Epithelial cell of proximal tubule (primary cell): ENCODE measurements at places on chromosomes 6 and 20.

DNA sequence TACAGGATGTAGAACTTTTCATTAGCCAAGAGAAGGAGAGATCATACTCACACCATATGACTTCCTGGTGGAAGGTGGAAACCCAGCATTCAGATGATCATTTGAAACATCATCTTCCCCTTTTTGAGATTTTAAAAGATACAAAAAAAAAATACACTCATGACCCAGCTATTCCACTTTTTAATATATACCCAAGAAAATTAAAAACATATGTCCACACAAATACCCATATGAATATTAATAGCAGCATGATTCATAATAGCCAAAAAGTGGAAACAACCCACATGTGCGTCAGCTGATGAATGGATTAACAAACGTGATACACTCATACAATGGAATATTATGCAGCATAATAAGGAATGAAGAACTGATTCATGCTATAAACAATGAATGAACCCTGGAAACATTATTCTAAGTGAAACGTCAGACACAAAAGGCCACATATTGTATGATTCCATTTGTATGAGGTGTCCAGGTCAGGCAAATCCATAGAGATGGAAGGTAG lies 130.0 kb upstream of the SGK1 start:
- DNase-seq, result no peak

- no peak for DNase-seq
Measured at GRCh38 chr6:3309391-3310050, 50.8 kb downstream of the PSMG4 start.

GRCh38 chr20:63431944-63432343 lies 40.5 kb downstream of the KCNQ2 start:
- no peak for DNase-seq

DNA sequence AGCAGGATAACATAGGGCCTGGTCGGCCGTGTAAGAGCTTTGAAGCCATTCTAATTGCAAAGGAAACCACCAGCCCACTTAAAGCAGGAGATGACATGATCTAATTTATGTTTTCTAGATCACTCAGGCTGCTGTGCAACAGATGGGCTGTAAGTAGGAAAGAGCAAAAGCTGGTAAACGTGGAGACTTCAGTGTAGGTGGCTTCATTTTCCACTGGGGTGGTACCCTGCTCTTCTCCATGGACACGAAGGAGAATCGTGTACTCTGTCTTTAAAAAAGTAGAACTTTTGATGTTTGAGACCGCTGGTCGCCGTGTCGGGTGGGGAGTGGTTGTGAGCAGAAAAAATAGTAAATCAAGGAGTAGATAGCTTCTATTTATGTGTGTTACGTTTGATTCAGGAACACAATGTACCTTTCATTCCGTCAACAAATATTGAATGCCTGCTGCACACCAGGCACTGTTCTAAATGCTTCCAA lies 6.4 kb downstream of the CASS4 start:
- no peak for DNase-seq

GRCh38 chr20:41136680-41137613 lies at the start of gene PLCG1:
TSS of gene PLCG1 (plus strand) at chr20:41137543. CDS start at chr20:41137642, 99 bp downstream.
- DNase-seq, result no peak

DNA sequence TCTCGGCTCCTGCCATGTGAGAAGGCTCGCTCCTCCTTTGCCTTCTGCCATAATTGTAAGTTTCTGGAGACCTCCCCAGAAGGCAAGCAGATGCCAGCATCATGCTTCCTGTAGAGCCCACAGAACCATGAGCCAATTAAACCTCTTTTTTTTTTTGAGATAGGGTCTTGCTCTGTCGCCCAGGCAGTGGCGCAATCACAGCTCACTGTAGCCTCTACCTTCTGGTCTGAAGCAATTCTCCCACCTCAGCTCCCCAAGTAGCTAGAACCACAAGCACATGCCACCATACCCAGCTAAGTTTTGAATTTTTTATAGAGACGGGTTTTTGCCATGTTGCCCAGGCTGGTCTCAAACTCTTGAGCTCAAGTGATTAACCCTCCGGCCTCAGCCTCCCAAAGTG lies 28.6 kb downstream of the RING1 start:
- DNase-seq, result no peak

GRCh38 chr6:15264902-15265761 lies 19.3 kb downstream of the JARID2 start:
- no peak for DNase-seq

GRCh38 chr20:57657535-57658446 lies 37.6 kb upstream of the ZBP1 start:
- DNase-seq, result no peak

- DNase-seq, result no peak
Measured at GRCh38 chr6:126550323-126550722, 210.4 kb downstream of the CENPW start.

- DNase-seq, result no peak
Measured at GRCh38 chr6:106466211-106466610, 105.7 kb downstream of the CRYBG1 start.

DNA sequence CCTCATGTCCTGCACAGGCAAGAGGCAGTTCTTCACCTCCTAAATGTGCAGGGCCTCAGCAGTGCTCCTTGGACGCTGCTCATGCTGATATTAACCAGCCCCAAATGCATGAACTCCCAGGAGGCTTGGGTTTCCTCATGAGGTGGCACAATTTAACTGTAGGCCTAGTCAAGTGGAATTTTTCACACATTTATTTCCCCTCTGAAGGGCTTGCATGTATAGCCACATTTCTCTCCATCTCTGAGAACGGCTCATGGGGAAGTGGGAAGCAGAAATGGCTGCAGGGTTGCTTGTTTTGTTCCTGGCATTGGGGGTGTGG lies 72.8 kb upstream of the PAX1 start:
- DNase-seq, result no peak

GRCh38 chr6:106377061-106377540 lies 16.6 kb downstream of the CRYBG1 start:
- peak; percentile 59 for DNase-seq

DNA sequence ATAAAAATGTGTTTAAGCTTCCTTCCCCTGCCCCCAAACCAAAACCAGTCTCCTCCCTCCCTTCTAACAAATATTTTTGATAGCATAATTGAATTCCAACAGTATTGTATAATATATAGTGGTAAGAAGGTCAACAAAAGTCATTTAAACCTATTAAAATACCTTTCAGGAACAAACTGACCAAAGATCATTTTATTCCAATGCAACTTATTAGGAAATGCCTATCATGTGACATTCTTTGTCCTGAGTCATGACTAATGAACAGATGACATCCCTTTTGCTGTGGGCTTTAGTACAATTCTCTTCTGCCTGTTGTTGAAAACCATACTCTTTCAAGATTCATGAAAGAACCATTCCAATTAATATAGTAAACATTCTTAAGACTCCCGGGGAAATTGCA lies 51.5 kb upstream of the TRAF3IP2 start:
- no peak for DNase-seq

GRCh38 chr20:34916774-34917354 lies 38.7 kb downstream of the GSS start:
- no peak for DNase-seq

GRCh38 chr20:9235518-9235917 lies 166.6 kb downstream of the PLCB4 start:
- peak; percentile 36 for DNase-seq

- DNase-seq, result no peak
Measured at GRCh38 chr6:132085731-132086130, 134.6 kb upstream of the CCN2 start.

DNA sequence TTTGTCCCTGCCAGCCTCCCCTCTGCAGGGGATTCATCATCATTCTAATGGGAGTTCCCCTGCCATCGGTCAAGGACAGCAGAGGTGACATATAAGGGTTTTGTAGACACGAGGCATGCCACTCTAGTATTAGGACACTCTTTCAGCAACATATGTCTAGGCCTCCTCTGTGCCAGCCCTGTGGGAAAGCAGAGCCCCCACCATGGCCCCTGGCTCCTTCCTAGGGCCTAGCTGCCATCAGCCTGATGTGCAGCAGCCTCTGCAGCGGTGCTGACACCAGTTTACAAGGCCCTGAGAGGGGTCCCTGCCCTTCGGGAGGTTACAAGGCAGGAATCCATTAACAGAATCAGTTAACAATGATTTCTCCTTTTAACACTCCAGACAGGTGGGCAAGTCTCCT lies 32.5 kb downstream of the TMEM242 start:
- DNase-seq, result no peak

DNA sequence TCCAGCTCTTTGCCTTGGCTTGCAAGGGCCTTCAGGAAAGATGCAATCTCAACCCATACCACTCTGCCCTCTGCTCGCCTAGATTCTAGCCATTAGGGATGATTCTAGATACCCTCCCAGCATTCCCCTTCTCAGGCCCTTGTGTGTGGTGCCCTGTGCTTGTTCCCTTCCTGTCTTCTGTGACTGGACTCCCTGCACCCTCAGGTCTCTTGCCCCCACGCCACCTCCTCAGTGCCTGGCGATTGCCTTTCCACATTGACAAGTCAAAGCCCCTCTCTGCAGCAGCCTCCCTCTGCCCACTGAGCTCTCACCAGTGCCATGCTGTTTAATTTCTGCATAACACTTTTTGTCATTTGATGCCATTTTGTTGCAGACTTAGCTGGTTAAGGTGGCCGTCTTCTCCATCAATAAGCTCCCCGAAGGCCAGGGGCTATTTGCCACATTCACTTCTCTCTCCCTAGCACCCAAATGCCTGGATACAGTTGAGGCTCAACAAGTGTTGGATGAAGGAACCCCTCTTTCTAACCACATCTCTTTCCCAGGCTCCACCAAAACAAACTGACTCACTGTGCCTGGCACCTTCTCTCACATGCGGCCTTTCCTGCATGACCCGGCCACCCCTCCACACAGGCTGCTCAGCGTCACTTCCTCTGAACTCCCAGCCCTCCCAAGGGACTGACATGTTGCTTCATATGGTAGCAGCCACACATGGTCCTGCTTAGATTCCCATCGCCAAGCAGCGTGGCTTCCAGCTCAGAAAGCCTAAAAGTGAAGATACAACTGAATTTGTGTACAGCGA lies 4.6 kb upstream of the TXNDC5 start:
- DNase-seq, result no peak

DNA sequence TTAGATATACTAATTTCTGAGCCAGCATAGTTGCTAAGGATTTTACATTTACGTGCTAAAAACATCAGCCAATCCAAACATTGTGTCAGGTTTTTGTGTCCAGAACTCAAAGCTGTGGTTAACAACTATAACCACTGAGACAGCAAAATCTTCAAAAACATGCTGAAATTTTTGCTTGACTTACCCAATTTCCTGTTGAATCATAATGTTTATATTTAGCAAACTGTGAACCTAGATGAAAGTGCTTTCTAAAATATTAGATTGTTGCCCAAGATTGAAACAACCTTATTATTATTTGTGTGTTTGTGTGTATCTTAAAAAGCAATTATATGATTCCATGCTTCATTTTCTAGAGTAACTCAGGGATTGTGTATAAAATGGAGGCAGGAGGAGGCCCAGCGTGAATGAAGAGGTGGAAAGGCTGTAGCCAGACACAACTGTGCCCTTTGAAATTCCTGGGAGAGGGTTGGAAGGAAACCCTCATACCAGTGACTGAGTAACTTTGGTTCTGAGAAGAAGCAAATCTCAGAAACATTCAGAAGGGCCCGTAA lies 48.0 kb downstream of the ARMC2 start:
- DNase-seq, result no peak

DNA sequence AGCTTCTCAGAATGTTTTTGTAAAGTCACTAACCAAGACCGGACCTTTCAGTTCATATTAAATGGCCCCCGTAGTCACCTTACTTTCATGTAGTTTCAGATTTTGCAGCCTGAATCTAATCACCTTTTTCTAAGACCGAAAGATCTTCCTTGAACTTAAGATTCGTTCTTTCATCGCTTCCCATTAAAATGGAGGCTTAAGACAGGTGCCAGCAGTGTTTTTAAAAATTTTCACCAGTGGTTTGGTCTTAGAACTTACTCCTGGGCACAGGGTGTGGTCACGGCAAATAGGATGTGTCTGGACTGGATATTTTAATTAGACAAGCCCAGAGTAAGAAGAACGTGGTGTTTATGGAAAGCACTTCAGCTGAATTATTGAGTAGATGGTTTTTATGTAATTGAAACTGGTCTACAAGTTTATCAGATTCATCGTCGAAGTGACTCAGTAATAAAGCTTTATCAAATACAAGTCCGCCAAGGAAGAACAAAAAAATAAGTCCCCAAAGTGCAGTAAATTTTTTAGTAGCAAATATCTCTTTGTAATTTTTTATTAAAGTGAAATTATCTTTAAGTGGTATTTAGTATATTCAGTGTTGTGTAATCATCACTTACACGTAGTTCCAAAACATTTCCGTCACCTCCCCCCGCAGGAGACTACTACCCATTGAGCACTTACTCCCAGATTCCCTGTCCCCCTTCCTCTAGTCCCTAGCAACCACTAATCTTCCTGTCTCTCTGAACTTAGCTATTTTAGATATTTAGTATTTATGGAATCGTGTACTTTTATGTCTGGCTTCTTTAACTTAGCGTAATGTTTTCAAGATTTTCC lies 868 bp downstream of the SRSF3 start:
- DNase-seq, result no peak

- no peak for DNase-seq
Measured at GRCh38 chr6:113403966-113404595, 453.1 kb upstream of the MARCKS start.

GRCh38 chr6:5567352-5567751 lies 306.0 kb downstream of the FARS2 start:
- DNase-seq, result no peak

GRCh38 chr6:33770124-33770832 lies 18.7 kb downstream of the LEMD2 start:
- DNase-seq, result no peak

DNA sequence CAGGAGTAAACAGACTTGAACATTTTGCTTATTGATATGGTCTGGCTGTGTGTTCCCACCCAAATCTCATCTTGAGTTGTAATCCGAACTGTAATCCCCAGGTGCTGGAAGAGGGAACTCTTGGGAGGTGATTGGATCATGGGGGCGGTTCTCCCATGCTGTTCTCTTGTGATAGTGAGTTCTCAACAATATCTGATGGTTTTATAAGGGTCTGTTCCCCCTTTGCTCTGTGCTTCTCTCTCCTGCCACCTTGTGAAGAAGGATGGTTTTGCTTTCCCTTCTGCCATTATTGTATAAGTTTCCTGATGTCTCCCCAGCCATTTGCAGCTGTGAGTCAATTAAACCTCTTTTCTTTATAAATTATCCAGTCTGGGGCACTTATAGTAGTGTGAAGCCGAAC lies 40.0 kb downstream of the MYLIP start:
- DNase-seq, result no peak

DNA sequence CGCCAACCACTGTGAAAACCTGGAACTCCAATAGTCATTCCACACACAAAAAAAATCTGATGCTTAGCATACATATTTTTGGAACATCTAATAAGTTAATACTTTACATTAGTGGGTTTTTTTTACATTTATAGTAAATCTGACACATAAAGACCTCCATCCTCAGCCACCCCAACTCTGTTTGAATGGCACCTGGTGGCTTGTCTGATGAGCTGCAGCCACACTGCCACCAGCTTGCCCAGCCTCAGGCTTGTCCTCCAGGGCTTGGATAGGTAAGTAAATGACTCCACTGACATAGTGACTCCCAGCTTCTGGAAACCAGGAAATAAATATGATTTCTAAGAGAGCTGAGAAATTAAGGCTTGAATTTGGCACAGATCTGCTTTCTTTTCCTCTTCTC lies 71.5 kb downstream of the ZNF133 start:
- DNase-seq, result no peak

- DNase-seq, result no peak
Measured at GRCh38 chr20:53133125-53133524, 161.0 kb downstream of the TSHZ2 start.

GRCh38 chr20:4875578-4876067 lies 125.7 kb downstream of the SLC23A2 start:
- DNase-seq, result peak; percentile 68

GRCh38 chr6:17622144-17622543 lies 22.0 kb downstream of the FAM8A1 start:
- DNase-seq, result no peak

- peak; percentile 88 for DNase-seq
Measured at GRCh38 chr6:113120224-113120581, 736.9 kb upstream of the MARCKS start.
